Left kidney (tissue), 8 donors: ENCODE measurements at places on chromosomes 4 and X. TPM values are rescaled to one million over a fixed set of nuclear protein-coding genes. Genes with fewer than 3 reads are reported as not detected.

FUNDC2 gene
- polyA plus RNA-seq = 109 TPM

DUSP9 gene
- 33.8 TPM for polyA plus RNA-seq

SUPT20HL2 gene
- not detected for polyA plus RNA-seq

MAGEB10 gene
- polyA plus RNA-seq = 0.07 TPM

ASB5 gene
- polyA plus RNA-seq = 0.18 TPM

IQCM gene
- polyA plus RNA-seq = not detected
